ENCODE measurements at places on chromosomes 16 and 17.

GRCh38 chr17:30568117-30568430 is 90.9 kb downstream of the GOSR1 start:
- DNase-seq: no peak

- no peak for DNase-seq
Measured at GRCh38 chr17:20235747-20236146, 226.6 kb downstream of the SPECC1 start.

DNA sequence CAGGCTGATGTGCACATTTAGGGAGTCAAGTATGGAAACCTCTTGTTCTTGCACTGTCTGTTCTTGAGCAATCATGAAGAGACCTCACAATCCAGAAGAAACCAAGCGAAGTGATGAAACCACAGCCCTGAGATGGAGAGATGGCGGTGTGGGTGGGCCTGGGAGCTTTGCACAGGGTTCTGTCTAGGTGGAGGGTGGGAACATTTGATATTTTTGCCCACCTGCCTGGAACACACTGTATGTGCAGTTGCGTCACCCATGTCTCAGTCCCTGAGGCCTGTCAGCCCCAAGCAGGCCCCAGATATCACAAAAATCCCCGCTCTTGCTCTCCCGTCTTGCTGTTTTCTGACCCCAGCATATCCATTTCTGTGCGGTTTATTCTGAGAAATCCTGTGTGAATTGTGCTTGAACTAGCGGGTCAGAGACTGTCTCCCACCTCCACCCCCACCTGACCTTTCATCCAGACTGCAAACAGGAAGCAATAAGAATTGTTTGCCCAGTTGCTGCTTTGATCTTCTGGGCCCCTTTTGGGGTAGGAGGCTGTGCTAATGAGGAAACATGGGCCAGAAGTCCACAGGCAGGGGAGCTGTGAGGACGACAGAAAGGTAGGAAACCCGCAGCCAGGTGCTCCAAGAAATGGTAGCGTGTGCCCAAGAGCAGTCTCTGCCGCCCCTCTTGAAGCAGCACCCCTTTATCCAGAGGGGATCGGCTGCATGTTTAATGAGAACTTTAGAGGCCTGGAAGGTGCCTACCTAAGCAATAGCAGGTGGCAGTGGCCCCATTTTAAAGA is 183.8 kb downstream of the CCDC182 start:
- DNase-seq: no peak

GRCh38 chr16:27759967-27760788 is 210.2 kb downstream of the KATNIP start:
- no peak for DNase-seq

DNA sequence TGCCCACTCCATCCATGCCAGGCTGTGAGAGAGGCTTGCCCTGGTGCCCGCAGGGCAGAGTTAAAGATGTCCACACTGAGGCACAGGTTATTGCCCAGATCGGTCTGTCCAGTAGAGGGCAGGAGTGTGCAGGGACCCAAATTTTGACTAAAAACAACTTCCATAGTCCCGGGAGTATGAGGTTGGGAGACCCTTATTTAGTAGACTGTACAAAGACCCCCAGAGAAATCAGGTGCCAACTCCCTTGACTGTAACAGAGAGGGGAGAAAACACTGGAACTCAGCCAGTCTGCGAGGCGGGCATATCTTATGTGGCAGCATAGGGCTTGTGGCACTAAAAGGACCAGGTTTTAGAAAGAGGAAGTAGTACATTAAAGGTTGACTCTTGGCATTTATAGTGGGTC is 43.4 kb downstream of the HNF1B start:
- no peak for DNase-seq

GRCh38 chr16:46896314-46896968 is 12.3 kb downstream of the GPT2 start:
- no peak for DNase-seq

GRCh38 chr16:49698453-49698815 is 157.5 kb downstream of the ZNF423 start:
- DNase-seq: no peak

- no peak for DNase-seq
Measured at GRCh38 chr16:24974859-24975258, 40.3 kb downstream of the ARHGAP17 start.

DNA sequence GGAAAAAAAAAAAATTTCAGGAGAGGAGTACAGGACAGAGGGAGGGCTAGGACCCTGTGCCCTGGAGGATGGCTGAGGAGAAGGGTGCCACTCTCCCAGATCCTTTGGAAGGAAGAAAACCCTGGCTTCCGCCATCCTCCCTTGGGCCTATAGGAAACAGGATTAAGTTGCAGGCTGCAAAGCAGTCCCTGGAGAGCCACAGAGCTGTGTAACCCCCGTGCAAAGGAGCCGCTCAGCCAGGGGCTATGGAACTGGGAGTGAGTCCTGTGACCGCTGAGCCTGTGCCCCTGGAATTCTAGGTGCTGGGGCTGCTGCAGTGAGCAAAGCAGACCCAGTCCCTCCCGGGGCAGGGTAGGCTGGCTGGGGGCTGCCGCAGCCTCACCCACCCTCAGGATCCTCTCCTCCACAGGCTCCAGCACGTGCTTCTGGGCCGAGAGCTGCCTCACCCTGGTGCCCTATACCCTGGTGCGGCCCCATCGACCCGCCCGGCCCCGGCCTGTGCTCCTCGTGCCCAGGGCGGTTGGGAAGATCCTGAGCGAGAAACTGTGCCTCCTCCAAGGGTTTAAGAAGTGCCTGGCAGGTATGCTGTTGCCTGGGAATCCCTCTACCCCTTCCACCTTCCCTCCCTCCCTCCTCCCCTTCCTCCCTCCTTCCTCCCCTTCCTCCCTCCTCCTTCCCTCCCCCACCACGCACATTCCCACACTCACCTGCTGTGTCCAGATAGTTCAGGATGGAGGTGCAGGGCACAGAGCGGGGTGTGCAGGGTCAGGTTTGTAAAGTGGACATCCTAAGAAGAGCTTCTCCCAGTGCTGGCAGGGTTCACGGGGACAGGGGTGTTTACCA is 15.3 kb downstream of the SGSH start:
- no peak for DNase-seq

DNA sequence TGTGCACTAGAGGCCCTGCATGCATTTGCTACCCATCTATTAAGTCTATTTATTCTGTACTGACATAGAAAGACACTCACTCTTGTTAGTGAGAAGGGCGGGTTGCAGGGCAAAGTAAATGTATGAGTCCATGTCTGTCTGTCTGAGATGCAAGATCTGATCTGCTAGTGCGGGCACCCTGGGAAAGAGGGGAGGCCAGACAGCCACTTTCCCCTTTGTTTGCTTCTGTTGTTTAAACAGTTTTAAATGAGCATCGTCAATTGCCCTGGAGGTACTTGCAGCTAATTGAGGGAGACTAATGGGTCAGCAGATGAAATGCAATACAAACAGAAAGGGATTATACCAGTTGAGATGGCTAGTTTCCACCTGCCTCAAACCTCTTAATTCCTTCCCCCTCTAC is 24.9 kb downstream of the SCNN1G start:
- DNase-seq: no peak

DNA sequence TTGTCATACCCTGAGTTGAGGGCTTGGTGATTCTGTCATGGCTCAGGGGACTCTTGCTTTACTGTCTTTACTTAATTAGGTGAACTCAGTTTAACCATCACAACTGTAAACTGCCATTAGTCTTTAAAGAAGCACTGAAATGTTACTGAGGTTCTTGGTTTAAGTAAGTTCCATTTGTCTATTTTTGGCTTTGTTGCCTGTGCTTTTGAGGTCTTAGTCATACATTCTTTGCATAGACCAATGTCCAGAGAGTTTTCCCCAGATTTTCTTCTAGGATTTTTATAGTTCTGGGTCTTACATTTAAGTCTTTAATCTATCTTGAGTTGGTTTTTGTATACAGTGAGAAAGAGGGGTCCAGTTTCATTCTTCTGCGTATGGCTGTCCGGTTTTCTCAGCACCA is 137.5 kb downstream of the SOCS1 start:
- no peak for DNase-seq

DNA sequence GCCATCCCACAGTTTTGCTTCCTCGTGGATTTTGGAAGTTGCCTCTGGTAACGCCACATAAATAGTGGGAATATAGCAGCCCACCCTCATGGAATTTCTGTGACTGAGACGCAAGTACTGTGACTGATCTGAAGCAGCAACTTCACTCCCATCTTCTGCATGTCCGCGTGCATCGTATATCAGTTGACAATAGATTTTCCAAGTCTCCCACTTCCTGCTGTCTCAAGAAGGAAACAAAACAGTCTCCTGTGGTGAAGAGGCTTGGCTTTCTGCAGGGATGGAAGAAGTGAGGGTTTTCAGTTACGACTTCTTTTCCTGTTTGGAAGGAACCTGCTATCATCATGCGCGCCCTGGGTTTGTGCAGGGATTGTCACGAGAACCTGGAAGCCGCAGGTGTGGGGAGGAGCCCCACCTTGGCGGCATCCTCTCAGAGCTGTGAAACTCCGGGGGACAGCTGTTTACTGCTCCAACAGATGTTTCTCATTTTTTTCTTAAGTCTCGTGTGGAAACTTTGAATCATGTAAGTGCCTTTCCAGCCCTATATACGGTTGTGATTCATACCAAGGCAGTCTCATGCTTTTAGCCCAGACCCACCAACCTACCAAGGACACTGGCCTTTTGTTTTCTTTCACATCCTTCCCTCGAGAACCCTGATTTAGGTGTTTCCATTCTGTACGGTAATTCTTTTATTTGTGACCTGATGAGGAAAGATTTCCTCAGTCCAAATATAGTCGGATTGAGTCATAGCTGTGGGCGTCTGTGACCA is 57.5 kb downstream of the WIPI1 start:
- no peak for DNase-seq

- no peak for DNase-seq
Measured at GRCh38 chr17:72351365-72351764, 230.5 kb downstream of the SOX9 start.
